Activated naive CD8-positive, alpha-beta T cell treated with anti-CD3 and anti-CD28 coated beads for 36 hours (primary cell): ENCODE measurements at places on chromosomes 5 and 9.

- no peak overlapping the region for H3K4me3 ChIP-seq
- no peak for DNase-seq
- no peaks in the 10 kb centered on the region for H3K36me3 ChIP-seq
These were observed 294.6 kb downstream of the GAS1 start for GRCh38 chr9:86652736-86653135.

- no peak overlapping the region for H3K4me3 ChIP-seq
- H3K4me1 ChIP-seq, result peaks cover 3% of the 10 kb centered on the region
- no peak for DNase-seq
- no peaks in the 10 kb centered on the region for H3K27me3 ChIP-seq
- no peak overlapping the region for H3K27ac ChIP-seq
These were observed 656.5 kb upstream of the RIOK2 start for GRCh38 chr5:97839341-97840086.

- peaks cover 84% of the 10 kb centered on the region for H3K27me3 ChIP-seq
- DNase-seq, result peak; percentile 68
- H3K36me3 ChIP-seq, result no peaks in the 10 kb centered on the region
- H3K27ac ChIP-seq, result peak overlapping the region; percentile 73
These were observed 96.5 kb upstream of the LMX1B start for GRCh38 chr9:126516936-126517832.

DNA sequence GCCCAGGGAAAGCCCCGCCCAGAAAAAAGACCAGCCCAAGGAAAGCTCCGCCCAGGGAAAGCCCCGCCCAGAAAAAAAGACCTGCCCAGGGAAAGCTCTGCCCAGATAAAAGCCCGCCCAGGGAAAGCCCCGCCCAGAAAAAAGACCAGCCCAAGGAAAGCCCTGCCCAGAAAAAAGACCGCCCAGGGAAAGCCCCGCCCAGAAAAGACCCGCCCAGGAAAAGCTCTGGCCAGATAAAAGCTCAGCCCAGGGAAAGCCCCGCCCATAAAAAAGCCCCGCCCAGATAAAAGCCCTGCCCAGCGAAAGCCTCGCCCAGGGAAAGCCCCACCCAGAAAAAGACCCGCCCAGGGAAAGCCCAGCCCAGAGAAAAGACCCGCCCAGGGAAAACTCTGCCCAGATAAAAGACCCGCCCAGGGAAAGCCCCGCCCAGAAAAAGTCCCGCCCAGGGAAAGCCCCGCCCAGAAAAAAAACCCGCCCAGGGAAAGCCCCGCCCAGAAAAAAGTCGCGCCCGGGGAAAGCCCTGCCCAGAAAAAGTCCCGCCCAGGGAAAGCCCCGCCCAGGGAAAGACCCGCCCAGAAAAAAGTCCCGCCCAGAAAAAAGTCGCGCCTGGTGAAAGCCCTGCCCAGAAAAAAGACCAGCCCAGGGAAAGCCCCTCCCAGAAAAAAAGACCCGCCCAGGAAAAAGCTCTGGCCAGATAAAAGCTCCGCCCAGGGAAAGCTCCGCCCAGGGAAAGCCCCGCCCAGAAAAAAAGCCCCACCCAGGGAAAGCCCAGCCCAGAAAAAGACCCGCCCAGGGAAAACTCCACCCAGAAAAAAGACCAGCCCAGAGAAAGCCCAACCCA, 11.9 kb downstream of the GRIN1 start:
- peak; percentile 70 for DNase-seq
- H3K36me3 ChIP-seq, result no peaks in the 10 kb centered on the region
- H3K27ac ChIP-seq, result peak overlapping the region; percentile 70
- no peaks in the 10 kb centered on the region for H3K4me1 ChIP-seq
- H3K27me3 ChIP-seq, result peaks cover 17% of the 10 kb centered on the region

DNA sequence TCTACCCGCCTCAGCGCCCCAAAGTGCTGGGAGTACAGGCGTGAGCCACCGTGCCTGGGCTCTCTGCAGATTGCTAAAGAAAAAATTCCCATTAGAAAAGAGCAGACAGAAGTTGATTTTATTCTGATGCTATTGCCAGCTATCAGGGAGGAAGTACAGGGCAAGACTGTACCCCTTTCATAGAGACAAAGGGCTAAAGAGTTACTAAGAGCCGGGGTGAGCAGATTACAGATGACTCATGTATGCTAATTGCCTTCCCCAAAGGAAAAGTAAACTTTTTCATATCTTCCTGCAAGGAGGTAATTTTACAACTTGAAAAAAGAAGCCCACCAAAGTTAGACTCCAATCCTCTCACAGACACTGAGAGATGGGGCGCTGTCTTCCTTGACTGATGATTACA, 42.3 kb upstream of the MCTP1 start:
- H3K36me3 ChIP-seq, result no peaks in the 10 kb centered on the region
- H3K4me1 ChIP-seq, result no peaks in the 10 kb centered on the region
- no peak overlapping the region for H3K4me3 ChIP-seq
- DNase-seq, result no peak

- DNase-seq, result no peak
- H3K27me3 ChIP-seq, result peaks cover 8% of the 10 kb centered on the region
- no peaks in the 10 kb centered on the region for H3K4me1 ChIP-seq
- no peak overlapping the region for H3K4me3 ChIP-seq
- H3K36me3 ChIP-seq, result no peaks in the 10 kb centered on the region
- H3K27ac ChIP-seq, result no peak overlapping the region
These were observed 443.8 kb downstream of the SPOCK1 start for GRCh38 chr5:137055271-137055872.

DNA sequence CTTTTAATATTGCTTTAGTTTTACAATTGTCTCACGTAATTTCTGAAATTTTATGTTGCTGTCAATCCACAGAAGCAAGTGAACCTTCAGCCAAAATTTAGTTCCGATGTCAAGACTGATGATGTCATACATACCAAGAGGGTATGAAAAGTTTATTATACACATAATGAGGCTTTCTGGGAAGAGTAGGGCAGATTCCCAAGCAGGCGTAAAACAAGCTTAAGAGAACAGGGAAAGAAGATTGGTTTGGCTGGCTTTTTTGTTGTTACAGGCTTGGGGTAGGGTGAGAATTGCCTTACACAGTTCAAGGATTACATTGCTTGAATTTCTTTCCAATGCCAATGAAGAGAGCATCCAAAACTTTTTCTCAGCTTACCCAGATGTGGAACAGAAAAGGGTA, 1962.9 kb upstream of the CDH6 start:
- no peak overlapping the region for H3K27ac ChIP-seq
- no peak overlapping the region for H3K4me3 ChIP-seq
- H3K27me3 ChIP-seq, result no peaks in the 10 kb centered on the region

GRCh38 chr9:79054500-79054899, 517.3 kb upstream of the TLE4 start:
- no peaks in the 10 kb centered on the region for H3K4me1 ChIP-seq
- no peaks in the 10 kb centered on the region for H3K36me3 ChIP-seq
- DNase-seq, result no peak
- no peak overlapping the region for H3K4me3 ChIP-seq
- H3K27me3 ChIP-seq, result peaks cover 13% of the 10 kb centered on the region

- DNase-seq, result no peak
- no peaks in the 10 kb centered on the region for H3K4me1 ChIP-seq
- no peak overlapping the region for H3K27ac ChIP-seq
- H3K27me3 ChIP-seq, result no peaks in the 10 kb centered on the region
These were observed 51.2 kb downstream of the TARS1 start for GRCh38 chr5:33491941-33492340.

DNA sequence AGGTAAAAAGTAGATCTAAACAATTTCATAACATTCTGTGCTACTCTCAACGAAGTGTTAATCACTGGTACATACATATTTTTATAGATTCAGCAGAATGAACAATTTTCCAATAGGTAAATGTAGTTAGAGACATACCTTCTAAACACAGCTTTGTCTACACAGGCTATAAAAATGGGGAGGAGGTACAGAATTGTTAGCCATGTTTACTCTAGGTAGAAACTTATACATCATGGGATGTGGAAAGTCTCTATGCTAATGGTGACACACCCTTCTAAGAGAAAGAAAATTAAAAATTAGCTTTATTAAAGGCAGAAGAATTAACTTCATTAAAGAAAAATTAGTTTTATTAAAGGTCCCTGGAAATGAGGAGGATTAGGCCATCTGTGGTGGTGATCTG, 11.8 kb downstream of the C5orf63 start:
- H3K4me3 ChIP-seq, result no peak overlapping the region
- DNase-seq, result no peak
- H3K4me1 ChIP-seq, result peaks cover 5% of the 10 kb centered on the region
- H3K36me3 ChIP-seq, result peaks cover 16% of the 10 kb centered on the region

GRCh38 chr5:30605693-30606268, 587.7 kb upstream of the CDH6 start:
- H3K4me1 ChIP-seq, result no peaks in the 10 kb centered on the region
- DNase-seq, result no peak
- H3K27me3 ChIP-seq, result no peaks in the 10 kb centered on the region
- H3K27ac ChIP-seq, result no peak overlapping the region
- H3K36me3 ChIP-seq, result no peaks in the 10 kb centered on the region
- H3K4me3 ChIP-seq, result no peak overlapping the region

GRCh38 chr9:18588002-18588401, 114.0 kb downstream of the ADAMTSL1 start:
- DNase-seq, result no peak
- no peaks in the 10 kb centered on the region for H3K4me1 ChIP-seq
- no peak overlapping the region for H3K27ac ChIP-seq
- no peaks in the 10 kb centered on the region for H3K27me3 ChIP-seq

DNA sequence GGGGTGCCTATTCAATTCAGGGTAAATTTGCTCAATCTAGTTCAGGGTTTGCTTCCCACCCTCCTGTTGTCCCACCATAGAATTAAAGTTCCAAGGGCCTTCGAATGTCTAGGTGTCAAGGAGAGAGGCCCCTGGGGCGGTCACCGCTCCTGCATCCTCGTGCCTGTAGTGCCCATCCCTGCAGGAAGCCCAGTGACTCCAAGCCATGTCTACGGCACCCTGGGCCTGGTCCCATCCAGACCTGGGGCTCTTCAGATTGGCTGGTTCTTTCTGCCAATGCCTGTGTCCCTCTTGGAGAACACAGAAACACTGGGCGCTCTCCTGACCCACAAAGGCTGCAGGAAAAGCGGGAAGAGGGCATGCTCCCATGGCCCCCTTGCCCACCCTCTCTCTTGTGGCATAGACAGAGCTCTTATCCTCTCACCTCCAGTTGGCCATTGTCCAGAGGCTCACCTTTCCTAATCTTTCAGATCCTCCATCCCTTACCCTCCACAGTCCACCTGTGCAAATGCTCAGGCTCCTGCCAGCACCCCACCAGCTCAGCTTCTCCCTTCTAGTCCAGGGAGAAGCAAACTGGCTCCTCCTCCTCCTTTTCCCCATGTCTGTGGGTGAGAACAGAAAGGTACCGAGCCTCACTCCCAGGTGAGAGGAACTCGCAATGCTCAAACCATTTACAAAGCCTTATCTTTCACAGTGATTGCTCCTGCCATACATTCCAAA, 253.0 kb upstream of the IRX2 start:
- no peaks in the 10 kb centered on the region for H3K27me3 ChIP-seq
- no peak overlapping the region for H3K27ac ChIP-seq
- no peak overlapping the region for H3K4me3 ChIP-seq
- no peaks in the 10 kb centered on the region for H3K4me1 ChIP-seq
- DNase-seq, result no peak

- H3K27me3 ChIP-seq, result no peaks in the 10 kb centered on the region
- H3K27ac ChIP-seq, result peak overlapping the region; percentile 87
- peaks cover 8% of the 10 kb centered on the region for H3K36me3 ChIP-seq
- peaks cover 22% of the 10 kb centered on the region for H3K4me1 ChIP-seq
These were observed 1.1 kb downstream of the SSNA1 start for GRCh38 chr9:137189297-137190295.

DNA sequence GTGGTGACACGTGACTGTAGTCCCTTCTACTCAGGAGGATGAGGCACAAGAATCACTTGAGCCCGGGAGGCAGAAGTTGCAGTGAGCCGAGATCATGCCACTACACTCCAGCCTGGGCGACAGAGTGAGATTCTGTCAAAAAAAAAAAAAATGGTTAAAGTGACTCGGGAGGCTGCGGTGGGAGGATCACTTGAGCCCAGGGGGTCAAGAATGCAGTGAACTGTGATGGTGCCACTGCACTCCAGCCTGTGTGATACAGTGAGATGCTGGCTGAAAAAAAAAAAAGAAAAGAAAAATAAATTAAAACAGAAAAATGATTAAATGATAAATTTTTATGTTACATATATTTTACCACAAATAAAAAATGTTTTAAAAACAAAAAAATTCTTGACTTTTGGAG, 51.9 kb downstream of the KLF4 start:
- no peak for DNase-seq
- H3K27me3 ChIP-seq, result peaks cover 3% of the 10 kb centered on the region
- H3K27ac ChIP-seq, result no peak overlapping the region
- no peaks in the 10 kb centered on the region for H3K4me1 ChIP-seq

- no peak overlapping the region for H3K27ac ChIP-seq
- no peaks in the 10 kb centered on the region for H3K36me3 ChIP-seq
- H3K4me3 ChIP-seq, result no peak overlapping the region
- DNase-seq, result no peak
These were observed 44.8 kb upstream of the COX7C start for GRCh38 chr5:86572825-86573517.

DNA sequence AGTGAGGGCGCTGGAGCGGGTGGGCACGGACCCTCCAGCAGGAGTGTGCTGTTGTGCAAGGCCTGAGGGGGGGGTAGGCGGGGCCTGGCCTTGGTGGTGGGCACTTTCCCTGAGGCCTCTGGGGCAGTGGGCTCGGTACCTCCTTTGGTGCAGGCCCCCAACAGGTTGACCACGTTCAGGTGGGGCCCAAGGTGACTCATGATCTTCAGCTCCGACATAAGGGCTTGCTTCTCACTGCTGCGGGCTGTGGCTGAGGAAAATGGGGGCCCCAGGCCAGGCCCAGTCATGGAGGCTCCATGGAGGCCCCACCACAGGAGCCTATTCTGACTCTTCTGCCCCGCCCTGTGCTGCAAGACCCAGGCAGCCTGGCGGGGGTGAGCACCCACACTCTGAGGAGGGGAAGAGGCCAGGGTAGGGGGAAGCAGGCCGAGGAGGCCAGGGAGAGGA, 31.5 kb downstream of the PDGFRB start:
- no peaks in the 10 kb centered on the region for H3K4me1 ChIP-seq
- no peak overlapping the region for H3K27ac ChIP-seq
- H3K36me3 ChIP-seq, result no peaks in the 10 kb centered on the region
- H3K4me3 ChIP-seq, result no peak overlapping the region

- no peak overlapping the region for H3K27ac ChIP-seq
- H3K4me3 ChIP-seq, result no peak overlapping the region
- H3K27me3 ChIP-seq, result peaks cover 25% of the 10 kb centered on the region
- H3K4me1 ChIP-seq, result peaks cover 2% of the 10 kb centered on the region
These were observed 77.6 kb downstream of the KIF4B start for GRCh38 chr5:155091063-155091648.

DNA sequence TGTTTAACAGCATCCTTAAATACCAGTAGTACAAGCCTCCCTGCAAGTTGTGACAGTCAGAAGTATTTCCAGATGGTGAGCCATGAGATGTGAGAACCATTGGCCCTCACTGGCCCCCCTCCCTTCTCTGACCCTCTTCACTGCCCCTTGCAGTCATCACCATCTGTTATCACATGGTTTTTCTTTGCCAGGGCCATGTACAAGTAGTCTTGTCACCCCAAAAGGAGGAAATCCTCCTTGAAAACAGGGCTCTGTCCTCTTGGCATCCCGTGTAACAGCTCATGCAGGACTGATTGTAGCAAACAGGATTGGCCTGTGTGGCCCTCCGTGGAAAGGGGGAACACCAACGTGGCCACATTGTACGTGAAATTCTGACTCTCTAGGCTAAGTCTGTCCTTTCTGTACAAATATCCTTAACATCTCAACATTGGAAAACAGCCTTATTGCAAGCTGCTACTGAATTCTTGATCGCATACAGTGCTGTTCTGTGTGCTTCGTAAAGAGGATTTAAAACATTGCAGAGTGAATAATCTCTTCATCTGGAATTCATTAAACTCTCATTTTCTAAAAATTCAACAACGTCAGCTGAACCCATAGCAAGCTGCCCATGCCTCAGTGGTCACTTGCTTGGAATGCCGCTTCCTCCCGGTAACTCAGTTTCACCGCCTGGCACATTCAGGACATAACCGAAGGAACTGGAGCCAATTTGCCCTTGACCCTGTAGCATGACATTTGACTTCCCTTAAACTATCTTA, 171.7 kb downstream of the ATPSCKMT start:
- H3K36me3 ChIP-seq, result no peaks in the 10 kb centered on the region
- no peak overlapping the region for H3K4me3 ChIP-seq
- H3K27ac ChIP-seq, result no peak overlapping the region
